ENCODE measurements at places on chromosomes 1 and 21. TPM values are rescaled to one million over a fixed set of nuclear protein-coding genes. Genes with fewer than 3 reads are reported as not detected.

Gene BEND5
- 0.29 TPM for total RNA-seq

Gene TRABD2B
- 0.06 TPM for total RNA-seq

Gene RXFP4
- not detected for total RNA-seq

Gene ASCL5
- total RNA-seq: not detected

Gene SPRR2F
- not detected for total RNA-seq

- no peak for DNase-seq
Measured at GRCh38 chr1:167710836-167711235, 10.9 kb upstream of the MPZL1 start.

- no peak for DNase-seq
Measured at GRCh38 chr1:40664791-40665190, 691 bp downstream of the RIMS3 start.

DNA sequence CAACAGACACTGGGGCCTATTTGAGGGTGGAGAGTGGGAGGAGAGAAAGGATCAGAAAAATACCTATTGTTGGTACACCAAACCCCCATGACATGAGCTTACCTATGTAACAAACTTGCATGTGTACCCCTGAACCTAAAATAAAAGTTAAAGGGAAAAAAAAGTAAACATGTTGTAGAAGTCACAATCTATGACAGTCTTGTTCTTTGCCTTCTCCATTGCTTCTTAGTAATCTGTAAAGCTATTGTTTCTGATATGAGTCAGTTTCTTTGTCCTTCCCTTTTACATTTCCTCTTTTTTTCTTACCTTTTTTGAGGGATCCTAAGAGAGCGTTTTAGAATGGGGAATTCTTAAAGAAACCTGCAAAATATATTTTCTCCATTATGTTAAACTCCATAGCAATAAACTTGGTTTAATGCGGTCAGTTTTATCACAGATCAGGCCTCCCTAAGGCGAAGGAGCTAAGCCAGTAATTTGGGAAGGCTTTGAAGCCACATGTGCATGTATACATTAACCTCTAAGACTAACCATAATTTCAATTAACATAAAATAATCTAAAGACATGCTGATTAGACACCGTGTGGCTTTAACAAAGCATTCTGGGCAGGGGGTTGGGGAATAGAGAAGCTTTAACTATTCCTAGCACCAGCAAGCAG lies 77.8 kb upstream of the C1orf105 start:
- peak; percentile 14 for DNase-seq

DNA sequence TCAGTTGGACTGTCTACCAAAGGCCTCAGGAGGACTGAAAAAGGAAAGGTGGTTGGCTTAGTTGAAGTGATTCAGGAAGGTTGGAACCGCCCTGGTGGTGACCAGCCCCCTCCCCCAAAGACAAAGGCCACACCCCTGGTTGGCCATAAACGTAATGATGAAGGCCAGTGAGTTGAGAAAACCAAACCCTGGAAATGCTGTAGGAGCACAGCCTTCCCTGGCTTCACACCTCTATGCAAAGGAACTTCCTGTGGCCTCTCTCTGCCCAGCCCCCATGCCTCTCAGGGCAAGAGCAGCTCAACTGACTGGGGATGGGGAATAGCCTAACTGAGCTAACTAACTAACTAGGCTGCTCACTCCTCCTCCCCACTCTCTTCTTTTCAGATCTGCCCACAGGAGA lies 90.4 kb downstream of the NPHP4 start:
- DNase-seq: no peak

DNA sequence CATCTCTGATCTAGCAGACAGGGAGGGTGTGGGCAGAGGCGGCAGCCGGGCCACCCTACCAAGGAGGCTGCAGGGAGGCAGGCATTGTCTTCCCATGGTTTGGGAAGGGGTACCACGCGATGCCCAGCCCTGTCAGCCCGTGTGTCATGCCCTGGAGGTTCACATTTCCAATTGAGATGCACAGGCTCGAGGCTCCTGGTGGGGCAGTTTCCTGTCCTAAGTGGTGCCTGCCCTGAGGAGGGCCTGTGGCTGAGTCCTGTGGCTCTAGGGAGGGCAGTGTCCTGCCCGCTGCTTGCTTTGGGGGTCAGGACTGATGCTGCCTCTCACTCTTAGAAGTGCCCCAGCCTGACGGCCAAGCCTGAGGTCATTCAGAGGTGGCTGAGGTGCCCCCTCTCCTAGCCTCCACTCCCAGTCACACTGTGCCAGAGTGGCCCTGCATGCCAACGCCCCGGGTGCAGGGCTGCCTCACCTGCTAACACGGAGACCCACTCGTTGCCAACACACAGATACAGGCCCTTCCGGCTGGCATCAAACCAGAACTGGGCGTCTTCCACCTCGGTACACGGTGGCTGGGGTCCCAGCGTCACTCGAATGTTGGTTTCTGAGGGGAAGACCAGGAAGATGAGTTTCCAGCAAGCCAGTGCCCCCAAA lies 11.9 kb downstream of the KRTAP10-1 start:
- DNase-seq: no peak

GRCh38 chr1:41876576-41877445 lies 41.9 kb downstream of the HIVEP3 start:
- DNase-seq: no peak

DNA sequence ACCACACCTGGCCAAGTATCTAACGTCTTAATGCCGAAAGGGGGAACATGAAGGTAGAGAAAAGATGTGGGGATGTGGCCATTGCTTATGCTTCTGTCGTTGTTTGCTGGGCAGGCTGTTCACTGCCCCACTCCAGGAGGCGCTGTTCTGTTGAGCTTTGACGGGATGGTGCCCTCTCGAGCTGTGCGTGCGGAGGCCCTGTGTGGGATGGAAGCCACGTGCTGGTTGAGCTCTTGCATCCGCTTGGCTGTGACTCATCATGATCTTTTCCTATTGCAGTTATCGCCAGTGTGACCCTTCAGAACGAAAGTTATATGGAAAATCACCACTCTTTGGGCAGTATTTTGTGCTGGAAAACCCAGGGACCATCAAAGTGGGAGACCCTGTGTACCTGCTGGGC lies 26.3 kb downstream of the MTARC1 start:
- peak; percentile 73 for DNase-seq

GRCh38 chr1:44676484-44677200 lies 2.1 kb downstream of the ARMH1 start:
- DNase-seq: no peak
